Kasumi-1 (cell line): ENCODE measurements at places on chromosomes 2 and 18.
A peak's percentile ranks its signal among the peaks of the same experiment; 100 is the strongest.

DNA sequence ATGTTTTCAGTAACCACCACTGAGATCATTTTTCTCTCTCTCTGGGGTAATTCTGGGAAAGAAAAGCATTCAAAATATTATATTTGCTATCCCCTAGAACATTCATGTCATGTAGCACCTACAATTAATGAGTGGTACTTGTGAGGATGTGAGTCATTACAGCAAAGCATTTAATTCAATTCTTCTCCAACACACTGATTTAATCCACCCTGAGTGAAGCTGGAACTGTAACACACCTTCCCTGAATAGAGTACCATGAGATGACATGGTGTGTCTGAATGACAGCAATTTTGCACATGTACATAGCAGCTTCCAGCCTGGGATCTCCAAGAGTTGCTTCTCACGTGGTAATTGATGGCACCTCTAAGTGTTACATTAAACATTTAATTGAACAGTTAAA, 207.1 kb upstream of the SLC14A2 start:
- DNase-seq, result no peak

DNA sequence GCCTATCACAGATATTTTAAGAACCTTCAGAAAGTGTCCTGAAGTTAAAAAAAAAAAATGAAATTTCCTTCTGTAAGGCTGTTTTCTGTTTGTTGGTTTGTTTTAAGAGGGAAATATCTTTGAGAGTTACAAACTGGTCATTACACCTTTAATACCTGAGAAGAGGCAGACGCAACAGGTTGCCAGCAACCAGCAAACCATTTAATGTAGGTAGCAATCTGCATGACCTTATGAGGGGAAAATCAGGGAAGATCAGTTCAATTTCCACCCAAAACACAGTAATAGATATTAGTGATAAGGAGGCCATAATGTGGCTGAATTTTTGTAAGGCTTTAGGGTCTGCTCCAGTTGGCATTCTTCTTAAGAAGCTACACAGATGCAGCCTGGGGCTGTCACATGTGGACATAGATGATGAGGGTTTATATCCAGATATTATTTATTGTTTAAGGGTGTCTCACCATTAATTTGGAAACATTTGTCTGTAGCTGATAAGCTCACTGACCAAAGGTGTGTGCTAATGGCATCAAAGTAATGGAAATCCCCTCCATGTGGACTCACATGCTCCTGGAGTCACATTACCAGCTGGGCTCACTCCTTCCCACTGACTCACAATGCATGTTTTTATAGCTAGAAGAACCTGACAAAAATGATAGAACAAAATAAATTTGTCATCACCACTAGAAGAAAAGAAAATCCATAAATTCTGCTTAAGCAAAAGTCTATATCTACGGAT, 83.5 kb upstream of the DTNA start:
- DNase-seq, result no peak

GRCh38 chr2:62724886-62725711, 19.6 kb downstream of the EHBP1 start:
- DNase-seq, result no peak

GRCh38 chr2:149415086-149415485, 84.7 kb downstream of the LYPD6 start:
- no peak for DNase-seq

DNA sequence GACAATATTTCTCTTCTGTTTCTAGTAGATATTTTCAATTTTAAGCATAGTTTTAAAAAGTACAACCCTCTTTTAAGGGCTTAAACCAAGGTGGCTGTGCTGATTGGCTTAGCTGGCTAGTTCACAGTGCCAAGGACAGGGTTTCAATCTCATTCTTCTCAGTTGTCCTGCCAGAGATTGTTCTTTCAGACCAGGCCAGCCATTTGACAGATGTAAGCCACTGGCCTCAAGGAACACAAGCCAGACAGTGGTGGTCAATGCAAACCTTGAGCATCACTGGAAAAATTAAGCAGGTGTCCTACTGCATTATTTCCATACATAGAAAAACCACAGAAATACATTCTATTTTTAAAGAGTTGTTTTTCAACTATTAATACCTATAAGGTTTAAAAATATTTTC, 5.9 kb downstream of the RNF103 start:
- no peak for DNase-seq

- DNase-seq, result no peak
These were observed 130.7 kb downstream of the TPO start for GRCh38 chr2:1543776-1544477.

- no peak for DNase-seq
These were observed 151.1 kb downstream of the MBP start for GRCh38 chr18:76981396-76981968.

GRCh38 chr2:46091004-46091403, 206.2 kb upstream of the EPAS1 start:
- DNase-seq, result peak; percentile 5

- peak; percentile 40 for DNase-seq
These were observed 10.5 kb upstream of the SLC1A4 start for GRCh38 chr2:64978514-64979268.

DNA sequence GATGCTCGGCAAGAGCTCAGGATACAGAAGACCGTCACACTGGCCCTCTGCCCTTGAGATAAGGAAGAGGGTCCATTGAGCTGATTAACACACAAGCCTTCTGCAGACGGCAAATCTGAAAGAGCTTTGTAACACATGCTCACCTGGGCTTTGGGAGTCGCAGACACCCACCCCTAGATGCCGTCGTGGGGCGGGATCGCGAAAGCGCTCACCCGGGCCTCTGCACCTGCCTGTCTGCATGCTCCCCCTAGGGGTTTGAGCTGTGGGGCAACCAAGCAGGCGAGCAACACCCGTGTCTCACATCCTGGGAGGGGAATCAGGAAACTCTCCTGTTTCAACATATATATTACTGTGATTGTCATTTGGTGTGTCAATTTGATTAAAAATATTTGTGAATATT, 99.8 kb upstream of the KCNH7 start:
- no peak for DNase-seq

GRCh38 chr2:47833516-47833968, 50.6 kb downstream of the MSH6 start:
- no peak for DNase-seq

DNA sequence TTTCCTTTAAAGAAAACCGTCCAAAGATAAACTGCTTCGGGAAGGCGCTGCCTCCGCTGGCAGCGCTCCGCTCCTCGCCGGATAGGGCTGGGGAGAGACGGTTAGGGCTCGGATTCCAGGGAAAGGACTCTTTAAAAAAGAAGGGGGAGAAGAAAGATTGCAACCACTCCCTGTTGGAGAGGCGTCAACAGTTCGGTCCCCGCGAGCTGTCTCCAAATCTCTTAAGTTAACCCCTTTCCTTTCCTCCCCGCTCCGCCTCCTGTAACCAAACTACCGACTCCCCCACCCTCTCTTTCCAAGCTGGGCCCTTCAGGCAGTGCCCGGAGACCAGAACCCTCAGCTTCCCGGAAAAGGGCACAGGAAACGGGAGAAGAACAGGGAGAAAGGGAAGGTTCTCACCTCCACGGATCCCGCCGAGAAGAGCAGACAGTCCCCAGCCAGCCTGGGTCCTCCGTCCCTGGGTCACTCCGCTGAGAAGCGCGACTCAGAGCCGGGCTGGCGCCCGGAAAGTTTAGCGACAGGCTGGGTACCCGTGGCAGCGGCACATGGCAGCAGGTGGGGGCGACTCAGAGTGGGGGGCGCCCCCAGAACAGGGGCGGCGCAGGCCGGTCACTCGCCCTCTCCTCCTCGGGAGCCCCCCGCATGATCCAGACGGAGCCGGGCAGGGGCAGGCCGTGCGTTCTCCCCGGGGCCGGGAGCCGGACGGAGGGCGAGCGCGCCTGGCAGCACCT, 675 bp downstream of the FZD5 start:
- DNase-seq, result peak; percentile 16

- DNase-seq, result no peak
These were observed 58.3 kb upstream of the UPP2 start for GRCh38 chr2:158043181-158043948.

- DNase-seq, result no peak
These were observed 55.1 kb downstream of the CYP27C1 start for GRCh38 chr2:127164761-127165538.

DNA sequence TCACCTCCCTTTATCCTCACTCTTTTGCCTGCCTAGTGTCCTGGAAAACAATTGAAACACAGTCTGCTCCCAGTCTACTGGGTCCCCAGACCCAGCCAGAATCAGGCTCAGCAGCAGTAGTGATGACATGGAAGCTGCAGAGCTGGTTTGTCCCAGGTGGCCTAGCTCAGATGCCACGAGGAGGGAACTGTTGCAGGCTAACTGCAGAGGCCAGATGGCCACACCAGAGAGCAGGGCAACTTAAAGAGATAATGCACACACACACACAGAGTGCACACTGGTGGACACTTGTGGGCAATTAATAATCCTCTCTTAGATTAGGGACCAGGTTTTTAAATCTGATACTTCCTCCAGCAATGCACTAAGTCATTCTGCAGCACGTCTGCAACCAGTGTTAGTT, 42.4 kb downstream of the GYPC start:
- DNase-seq, result no peak

DNA sequence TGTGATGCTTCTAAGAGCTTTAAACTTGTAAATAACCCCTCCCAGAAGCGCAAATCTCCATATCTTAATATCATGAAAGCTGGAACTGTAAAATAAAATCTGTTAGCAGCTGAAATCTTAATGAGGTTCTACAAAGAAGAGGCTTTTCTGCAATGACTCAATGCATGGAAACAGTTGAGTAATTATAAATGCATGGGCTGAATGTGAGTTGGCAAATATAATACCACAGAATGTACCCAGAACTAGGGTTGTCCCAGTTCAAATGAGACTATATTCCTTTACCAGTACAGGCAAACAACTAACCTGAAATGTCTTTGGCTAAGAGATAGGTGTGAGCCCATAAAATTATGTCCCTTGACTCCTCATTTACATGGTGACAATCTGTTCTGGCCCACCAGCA, 52.9 kb downstream of the SATB2 start:
- no peak for DNase-seq

DNA sequence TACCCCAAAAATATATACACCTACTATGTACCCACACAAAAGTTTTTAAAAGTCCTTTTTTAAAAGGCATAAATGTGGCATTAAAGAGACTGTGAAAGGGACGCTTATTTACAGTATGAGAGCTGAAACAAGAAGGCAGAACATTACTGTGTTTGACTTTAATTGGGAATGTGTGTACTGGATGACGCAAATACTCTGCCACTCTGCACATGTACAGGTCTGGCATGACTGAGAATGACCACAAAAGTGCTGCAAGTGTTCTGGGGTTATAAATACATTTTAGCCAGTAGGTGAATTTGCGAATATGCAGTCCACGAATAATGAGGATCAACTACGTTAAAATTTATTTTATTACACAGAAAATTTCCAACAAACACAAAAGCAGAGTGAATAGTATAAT, 11.4 kb downstream of the DARS1 start:
- DNase-seq, result no peak

- DNase-seq, result no peak
These were observed 16.0 kb downstream of the CYRIA start for GRCh38 chr2:16649353-16650286.

- peak; percentile 28 for DNase-seq
These were observed 500 bp downstream of the CCNYL1 start for GRCh38 chr2:207711750-207712530.

- no peak for DNase-seq
These were observed 248.1 kb downstream of the ZNF385B start for GRCh38 chr2:179613299-179613651.

DNA sequence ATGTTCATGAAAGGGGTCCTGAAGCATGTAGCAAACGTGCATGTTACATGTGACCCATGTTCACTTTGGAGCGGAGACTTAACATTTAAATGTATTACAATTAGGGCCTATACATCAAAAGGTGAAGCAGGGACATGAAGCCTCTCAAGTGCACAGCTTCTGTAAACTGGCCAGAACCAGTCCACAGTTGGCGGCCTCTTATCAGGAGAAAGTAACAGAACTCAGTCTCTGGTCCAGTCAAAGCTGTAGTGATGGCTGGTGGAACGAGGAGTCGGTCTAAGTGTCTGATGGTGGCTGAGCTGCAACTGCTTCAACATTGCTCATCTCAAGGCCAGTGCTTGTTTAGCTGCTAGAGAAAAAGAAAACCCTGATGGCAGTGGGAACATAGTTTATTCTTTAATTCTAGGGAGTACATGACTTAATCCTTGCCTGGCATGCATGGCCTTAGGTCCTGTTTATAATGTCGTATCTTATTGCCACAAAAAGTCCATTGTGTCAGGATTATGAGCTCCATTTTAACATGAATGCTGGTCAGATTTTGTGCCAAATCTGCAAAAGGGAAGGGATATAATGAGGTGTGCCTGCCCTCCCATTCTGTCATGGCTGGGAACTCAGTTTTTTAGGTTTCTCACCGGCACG, 22.2 kb upstream of the YES1 start:
- no peak for DNase-seq

DNA sequence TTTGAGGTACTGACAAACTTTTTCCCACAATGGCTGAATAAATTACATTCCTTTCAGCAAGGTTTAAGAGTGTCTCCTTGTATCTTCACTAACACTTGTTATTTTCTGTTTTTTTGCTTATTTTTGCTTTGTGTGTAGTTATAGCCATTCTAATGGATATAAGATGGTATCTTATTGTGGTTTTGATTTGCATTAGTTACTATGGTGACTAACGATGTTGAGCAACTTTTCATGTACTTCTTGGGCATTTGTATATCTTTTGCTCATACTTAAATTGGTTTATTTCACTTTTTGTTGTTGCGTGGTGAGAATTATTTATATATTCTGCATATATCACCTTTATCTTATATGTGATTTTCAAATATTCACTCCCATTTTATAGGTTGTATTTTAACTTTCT, 79.9 kb upstream of the FSIP2 start:
- no peak for DNase-seq

- peak; percentile 61 for DNase-seq
These were observed 20.6 kb upstream of the HAAO start for GRCh38 chr2:42812899-42813479.

- no peak for DNase-seq
These were observed 324.9 kb downstream of the LPIN1 start for GRCh38 chr2:12071318-12071717.

DNA sequence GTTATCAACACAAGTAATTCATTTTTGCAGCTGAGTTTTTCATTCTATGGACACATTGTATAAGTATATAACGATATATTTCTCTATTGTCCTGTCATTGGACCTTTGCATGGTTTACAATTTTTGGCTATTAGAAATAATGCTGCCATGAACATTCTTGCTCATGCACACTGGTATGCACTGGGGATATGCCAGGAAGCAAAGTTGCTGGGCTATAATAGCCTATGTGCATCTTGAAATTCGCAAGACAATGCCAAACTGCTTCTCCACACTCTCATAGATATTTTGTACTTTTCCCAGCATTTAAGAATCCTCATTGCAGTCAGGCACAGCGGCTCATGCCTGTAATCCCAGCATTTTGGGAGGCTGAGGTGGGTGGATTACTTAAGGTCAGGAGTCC, 852.6 kb upstream of the ID2 start:
- no peak for DNase-seq
